SK-N-SH (cell line): ENCODE measurements at places on chromosomes 16 and 17. TPM values are rescaled to one million over a fixed set of nuclear protein-coding genes. Genes with fewer than 3 reads are reported as not detected.

Gene ZSCAN10
- 0.05 TPM in 1 of 2 replicates, not detected in the other for polyA plus RNA-seq

Gene ATP2A1
- 3.0 and 3.3 TPM in 2 replicates for polyA plus RNA-seq

Gene DGKE
- 2.4 and 2.8 TPM in 2 replicates for polyA plus RNA-seq

Gene CCL7
- polyA plus RNA-seq = 0.50 and 0.72 TPM in 2 replicates

Gene YPEL3
- polyA plus RNA-seq = 24.5 and 36.6 TPM in 2 replicates
